Spinal cord (tissue), 10 donors: ENCODE measurements at places on chromosomes 7 and 10. TPM values are rescaled to one million over a fixed set of nuclear protein-coding genes. Genes with fewer than 3 reads are reported as not detected.

The TSPAN33 gene
- 19.7 TPM for polyA plus RNA-seq

The FRA10AC1 gene
- 34.5 TPM for polyA plus RNA-seq

The PPP3CB gene
- polyA plus RNA-seq: 173 TPM

The OGDHL gene
- 26.1 TPM for polyA plus RNA-seq

The HMX3 gene
- polyA plus RNA-seq: 0.27 TPM

The MYOZ1 gene
- polyA plus RNA-seq: 1.3 TPM

The CNNM1 gene
- polyA plus RNA-seq: 6.5 TPM

The ATG9B gene
- 20.6 TPM for polyA plus RNA-seq

The RET gene
- 40.3 TPM for polyA plus RNA-seq

The NEUROD6 gene
- 17.1 TPM for polyA plus RNA-seq

The MRLN gene
- polyA plus RNA-seq: 2.8 TPM

The MKRN1 gene
- polyA plus RNA-seq: 151 TPM

The CYP26A1 gene
- 0.42 TPM for polyA plus RNA-seq

The CAMK1D gene
- 39.0 TPM for polyA plus RNA-seq

The UPK3B gene
- 1.0 TPM for polyA plus RNA-seq

The ABCC2 gene
- polyA plus RNA-seq: 0.68 TPM

The BLOC1S2 gene
- polyA plus RNA-seq: 83.8 TPM

The AKR1C2 gene
- polyA plus RNA-seq: 58.3 TPM

The ADCY1 gene
- polyA plus RNA-seq: 78.2 TPM

The TUBB8 gene
- 0.43 TPM for polyA plus RNA-seq

The UCN3 gene
- polyA plus RNA-seq: 0.86 TPM

The EVX1 gene
- 0.59 TPM for polyA plus RNA-seq

The CCDC172 gene
- polyA plus RNA-seq: 0.21 TPM

The SLC16A12 gene
- polyA plus RNA-seq: 3.2 TPM

The LBX1 gene
- 26.0 TPM for polyA plus RNA-seq

The DENND2A gene
- 51.9 TPM for polyA plus RNA-seq

The SRGN gene
- 21.5 TPM for polyA plus RNA-seq

The CLDN3 gene
- 0.67 TPM for polyA plus RNA-seq

The MYPN gene
- not detected for polyA plus RNA-seq

The OTUD1 gene
- polyA plus RNA-seq: 9.8 TPM

The PHKG1 gene
- polyA plus RNA-seq: 14.4 TPM

The NPC1L1 gene
- polyA plus RNA-seq: 0.11 TPM
